ENCODE measurements at places on chromosomes 5 and 9.

GRCh38 chr9:36894695-36895310 lies 139.3 kb downstream of the PAX5 start:
- DNase-seq, result no peak

DNA sequence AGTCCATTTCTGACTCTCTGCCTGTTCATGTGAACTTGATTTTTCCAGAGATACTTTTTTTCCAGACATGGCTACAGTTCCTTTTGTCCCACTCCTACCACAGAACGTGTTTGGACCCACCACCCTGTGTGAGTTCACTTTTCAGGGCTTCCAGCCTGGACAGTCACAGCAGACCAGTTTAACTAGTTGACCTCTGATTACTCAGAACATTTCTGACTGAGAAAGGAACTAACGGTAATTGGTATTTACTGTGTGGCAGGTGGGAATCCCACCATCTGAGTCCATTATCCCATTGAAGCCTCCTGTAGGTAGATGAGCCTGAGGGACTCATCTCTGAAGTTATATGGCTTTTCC lies 210.1 kb downstream of the GOLPH3 start:
- no peak for DNase-seq

GRCh38 chr5:37933576-37933975 lies 93.7 kb upstream of the GDNF start:
- DNase-seq, result no peak

DNA sequence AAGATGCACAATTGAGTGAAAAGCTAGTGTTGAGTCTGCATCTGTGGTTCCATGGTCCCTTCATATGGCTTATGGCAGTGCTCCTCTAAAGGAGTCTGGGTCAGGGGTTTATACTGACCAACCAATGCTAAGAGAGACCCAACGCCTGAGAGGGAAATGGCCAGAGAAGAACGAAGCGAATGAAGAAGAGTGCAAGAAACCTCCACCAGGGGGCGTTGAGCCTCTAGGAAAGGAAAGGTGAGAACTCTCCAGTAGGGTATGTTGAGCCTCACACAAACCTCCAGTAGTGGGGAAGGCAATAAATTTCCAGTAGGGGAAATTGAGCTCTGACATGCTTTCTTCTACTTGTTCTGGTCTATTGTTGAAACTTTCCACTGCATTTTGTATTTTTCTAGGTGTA lies 470.6 kb downstream of the PRDM9 start:
- peak; percentile 14 for DNase-seq

GRCh38 chr9:134617246-134617645 lies 24.4 kb upstream of the COL5A1 start:
- DNase-seq, result no peak

- no peak for DNase-seq
Observed at GRCh38 chr5:165086465-165086864, 1581.0 kb downstream of the MAT2B start.

DNA sequence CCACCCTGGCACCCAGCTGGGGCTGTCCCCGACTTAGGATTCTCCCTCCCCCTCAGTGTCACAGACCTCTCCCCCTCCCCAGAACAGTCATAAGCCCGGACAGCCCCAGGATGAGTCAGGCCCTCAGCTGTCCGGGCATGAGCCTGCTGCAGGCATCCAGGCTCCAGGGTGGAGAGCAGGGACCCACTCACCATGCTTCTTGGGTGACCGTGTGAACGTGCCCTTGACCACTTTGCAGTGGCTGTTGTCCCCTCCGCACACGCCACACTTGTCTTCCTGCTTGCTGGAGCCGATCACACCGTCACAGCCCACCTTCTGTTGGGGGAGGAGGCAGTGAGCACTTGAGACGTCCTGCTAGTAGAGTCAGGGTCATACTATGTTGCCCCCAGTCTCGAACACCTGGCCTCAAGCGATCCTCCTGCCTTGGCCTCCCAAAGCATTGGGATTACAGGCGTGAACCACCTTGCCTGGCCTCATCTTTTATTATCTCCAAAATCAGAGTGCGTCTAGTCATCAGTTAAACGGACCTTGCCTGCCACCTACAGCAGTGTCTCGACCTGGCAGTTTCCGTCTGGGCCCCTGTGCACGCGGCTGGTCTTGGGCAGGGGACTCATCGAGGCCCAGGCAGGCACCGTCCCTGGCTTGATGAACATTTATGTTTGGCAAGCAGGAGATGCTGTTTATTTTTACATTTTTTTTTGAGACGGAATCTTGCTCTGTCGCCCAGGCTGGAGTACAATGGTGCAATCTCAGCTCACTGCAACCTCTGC lies 72.6 kb downstream of the ZNF354C start:
- no peak for DNase-seq

DNA sequence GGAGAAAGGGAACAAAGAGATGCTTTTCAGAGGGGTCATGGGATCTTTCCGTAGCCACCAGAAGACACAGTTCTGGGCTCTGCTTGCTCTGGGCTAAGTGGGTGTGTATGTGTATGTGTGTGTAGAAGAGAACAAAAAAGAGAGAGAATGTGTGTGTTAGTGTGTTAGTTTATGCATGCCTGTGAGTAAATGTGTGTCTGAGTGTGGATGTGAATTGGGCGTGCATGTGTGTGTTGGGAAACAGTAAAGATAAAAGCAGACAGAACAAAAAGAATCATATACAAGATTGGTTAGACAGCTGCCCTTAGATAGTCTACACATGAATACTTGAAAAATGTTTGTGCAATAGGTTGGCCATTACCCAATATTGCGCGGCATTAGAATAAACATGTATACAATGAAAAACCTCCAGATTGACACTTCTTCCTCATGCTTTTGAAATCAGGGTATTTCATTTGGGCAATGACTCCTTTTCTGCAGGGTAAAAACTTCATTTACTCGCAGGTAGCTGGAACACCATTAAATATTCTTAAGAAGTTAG lies 36.5 kb upstream of the HSPA9 start:
- no peak for DNase-seq

DNA sequence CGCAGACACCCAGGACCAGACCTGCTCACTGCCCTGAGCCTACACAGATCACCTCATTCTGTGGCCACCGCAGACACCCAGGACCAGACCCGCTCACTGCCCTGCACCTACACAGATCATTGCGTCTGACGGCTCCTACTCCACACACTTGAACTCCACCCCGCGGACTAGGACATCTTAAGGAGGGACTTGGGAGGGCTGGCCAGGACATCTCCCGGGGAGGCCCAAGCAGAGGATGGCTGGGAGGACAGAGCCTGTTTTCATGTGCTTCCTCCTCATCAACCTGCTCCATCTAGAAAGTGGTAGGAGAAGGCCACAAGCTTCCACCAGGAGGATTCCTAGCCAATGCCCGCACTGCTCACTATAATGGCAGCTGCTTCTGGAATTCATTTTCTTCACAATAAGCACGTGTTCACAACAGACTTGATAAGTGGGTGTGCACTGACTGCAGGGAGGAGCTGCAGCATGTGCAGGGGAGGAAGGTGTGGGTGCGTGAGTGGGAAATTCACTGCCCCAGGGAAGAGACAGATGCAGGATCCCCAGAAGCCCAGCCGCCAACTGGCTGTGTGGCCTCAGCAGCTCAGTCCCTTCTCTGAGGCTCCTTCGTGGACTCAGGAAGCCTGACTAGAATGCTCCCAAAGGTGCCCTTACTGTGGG lies 64.8 kb downstream of the AK8 start:
- DNase-seq, result no peak

- DNase-seq, result no peak
Observed at GRCh38 chr9:134593286-134594077, 48.1 kb upstream of the COL5A1 start.

DNA sequence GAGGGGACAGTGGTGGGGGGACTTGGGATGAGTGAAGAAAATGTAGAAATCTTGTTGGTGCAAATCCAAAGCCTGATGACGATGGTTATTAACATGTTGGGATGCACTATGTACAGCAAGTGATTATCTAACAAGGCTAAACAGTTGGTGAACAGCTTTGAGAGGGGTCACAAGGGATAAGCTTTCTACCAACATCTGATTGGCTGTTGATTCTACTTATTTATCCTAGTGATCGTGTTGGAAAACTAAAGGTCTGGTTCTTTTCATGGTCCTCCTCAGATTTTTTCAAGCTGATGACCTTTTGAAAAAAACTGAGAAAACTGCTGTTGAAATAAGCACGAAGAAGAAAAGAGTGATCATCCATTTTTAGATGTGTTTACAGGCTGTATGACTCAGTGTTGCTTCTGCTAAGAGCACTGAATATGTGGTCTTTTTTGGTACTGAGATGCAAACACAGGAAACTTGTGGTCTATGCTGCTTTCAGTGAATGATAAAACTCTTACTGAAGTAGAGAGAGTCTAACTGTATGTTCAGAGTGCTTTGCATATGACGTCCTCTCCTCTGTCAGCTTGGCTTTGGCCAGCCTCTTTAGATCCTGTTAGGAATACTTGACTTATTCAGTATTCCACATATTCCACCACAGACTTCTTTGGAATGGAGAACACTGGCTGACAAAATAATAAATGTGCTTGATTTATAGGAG lies 174.8 kb downstream of the SLF1 start:
- DNase-seq, result peak; percentile 46

- no peak for DNase-seq
Observed at GRCh38 chr5:16485656-16486055, 20.1 kb upstream of the ZNF622 start.

DNA sequence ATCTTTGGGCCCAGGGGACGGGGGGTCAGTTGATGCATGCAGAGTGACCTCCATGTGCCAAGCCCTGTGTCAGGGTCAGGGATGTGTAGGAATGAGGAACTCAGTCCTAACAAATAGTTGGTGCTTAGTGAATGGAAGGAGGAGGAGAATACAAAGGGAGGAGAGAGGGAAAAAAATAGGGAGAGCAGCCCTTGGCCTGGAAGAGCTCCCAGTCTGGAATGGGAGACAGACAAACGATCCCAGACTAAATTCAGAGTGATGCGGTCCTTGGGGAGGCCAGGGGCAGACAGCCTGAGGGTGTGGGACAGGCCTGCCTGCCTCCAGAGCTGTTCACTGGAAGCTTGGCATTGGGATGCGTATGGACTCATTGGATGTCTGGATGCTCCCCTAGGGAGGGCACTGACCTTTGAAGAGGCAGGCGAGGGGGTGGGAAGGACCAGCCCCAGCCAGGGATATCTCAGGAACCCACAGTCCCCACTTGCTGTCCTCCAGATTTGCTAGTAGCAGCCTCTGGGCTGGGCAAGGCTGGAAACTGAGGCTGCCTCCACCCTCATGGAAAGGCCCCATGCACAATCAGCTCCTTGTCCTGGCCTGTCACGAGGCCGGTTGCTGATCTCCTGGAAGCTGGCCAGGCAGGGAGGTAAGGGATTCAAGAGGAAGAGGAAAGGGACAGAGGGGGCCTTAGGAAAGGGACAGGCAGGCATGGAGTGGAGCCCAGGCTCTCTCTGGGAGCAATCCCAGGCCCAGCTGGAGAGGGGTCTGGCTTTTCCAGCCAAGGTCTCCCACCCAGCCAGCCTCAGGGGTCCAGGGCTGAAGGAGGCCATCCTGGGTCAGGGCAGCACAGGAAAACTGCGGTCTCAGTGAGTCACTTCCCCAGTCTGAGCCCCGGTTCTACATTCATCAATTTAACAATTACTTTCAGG lies 69.0 kb upstream of the GGTA1 start:
- no peak for DNase-seq

GRCh38 chr5:174589011-174589410 lies 135.4 kb upstream of the MSX2 start:
- DNase-seq, result no peak

GRCh38 chr9:130896233-130897014 lies at the start of gene QRFP:
Gene QRFP, minus strand, starts transcription at chr9:130896812. Its CDS starts 2,974 bp downstream, at chr9:130893838.
- DNase-seq, result no peak

- DNase-seq, result no peak
Observed at GRCh38 chr9:123893831-123894460, 36.0 kb downstream of the DENND1A start.

DNA sequence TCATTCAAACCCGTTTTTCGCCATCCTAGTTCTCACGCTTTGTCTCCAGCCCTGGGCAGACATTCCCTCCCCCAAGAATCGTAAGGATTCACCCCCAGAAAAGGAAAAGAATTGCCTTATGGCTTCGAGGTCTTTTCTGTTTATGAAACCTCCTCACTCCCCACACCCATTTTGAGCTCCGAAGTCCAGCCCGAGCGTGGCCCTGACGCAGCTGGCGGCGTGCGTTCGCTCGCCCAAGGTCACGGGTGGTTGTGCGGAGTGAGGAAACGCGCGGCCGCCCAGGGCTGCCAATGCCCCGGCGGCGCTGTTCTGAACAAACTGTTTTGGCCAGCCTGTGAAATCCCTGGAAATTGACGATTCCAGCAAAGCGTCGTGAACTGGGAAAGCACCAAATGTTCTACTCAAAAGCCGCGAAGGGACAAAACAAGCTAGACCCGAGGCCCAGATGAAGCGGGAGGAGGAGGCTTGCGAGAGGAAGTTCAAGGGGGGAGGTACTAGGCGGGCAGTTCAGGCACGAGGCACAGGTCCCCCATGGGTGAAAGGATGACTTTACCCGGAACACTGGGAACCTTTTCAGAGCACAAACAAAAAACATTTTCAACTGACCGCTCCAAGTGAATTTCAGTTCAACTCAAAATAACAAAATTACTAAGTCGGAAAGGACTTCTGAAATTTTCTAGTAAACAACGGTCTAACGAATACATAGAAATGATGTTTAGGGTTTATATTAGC lies 683 bp upstream of the ZFAND5 start:
- peak; percentile 68 for DNase-seq

- DNase-seq, result no peak
Observed at GRCh38 chr5:53366245-53366644, 114.2 kb upstream of the FST start.

- no peak for DNase-seq
Observed at GRCh38 chr9:88659126-88659525, 124.1 kb downstream of the NXNL2 start.

- DNase-seq, result no peak
Observed at GRCh38 chr5:170743876-170744212, 39.7 kb upstream of the GABRP start.

GRCh38 chr9:103296189-103296588 lies 301.1 kb downstream of the CYLC2 start:
- DNase-seq, result no peak

- no peak for DNase-seq
Observed at GRCh38 chr9:93205045-93205768, 21.3 kb downstream of the WNK2 start.

- DNase-seq, result no peak
Observed at GRCh38 chr9:94545940-94546339, 8.9 kb upstream of the PCAT7 start.

DNA sequence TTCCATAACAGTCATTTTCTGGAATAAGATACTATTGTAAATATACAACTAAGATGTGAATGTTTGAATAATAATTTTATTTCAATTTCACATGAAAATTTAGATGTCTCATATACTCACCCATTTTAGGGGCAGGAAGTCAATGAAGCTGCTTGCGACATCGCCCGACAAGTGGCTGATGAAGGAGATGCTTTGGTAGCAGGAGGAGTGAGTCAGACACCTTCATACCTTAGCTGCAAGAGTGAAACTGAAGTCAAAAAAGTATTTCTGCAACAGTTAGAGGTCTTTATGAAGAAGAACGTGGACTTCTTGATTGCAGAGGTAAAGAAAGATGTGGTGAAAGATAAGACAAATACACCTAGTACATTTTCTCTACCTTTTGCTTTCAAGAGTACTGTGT lies 8.6 kb downstream of the BHMT start:
- peak; percentile 30 for DNase-seq

- no peak for DNase-seq
Observed at GRCh38 chr9:7137040-7137439, 379.3 kb downstream of the KDM4C start.

- no peak for DNase-seq
Observed at GRCh38 chr5:173902334-173902733, 14.2 kb downstream of the CPEB4 start.

All from activated naive CD4-positive, alpha-beta T cell treated with anti-CD3 and anti-CD28 coated beads for 36 hours (primary cell).